Endothelial cell of umbilical vein (primary cell): ENCODE measurements at places on chromosomes 4 and X. TPM values are rescaled to one million over a fixed set of nuclear protein-coding genes. Genes with fewer than 3 reads are reported as not detected.

- DNase-seq = no peak
These were observed 100.6 kb downstream of the GC start for GRCh38 chr4:71683309-71683708.

DNA sequence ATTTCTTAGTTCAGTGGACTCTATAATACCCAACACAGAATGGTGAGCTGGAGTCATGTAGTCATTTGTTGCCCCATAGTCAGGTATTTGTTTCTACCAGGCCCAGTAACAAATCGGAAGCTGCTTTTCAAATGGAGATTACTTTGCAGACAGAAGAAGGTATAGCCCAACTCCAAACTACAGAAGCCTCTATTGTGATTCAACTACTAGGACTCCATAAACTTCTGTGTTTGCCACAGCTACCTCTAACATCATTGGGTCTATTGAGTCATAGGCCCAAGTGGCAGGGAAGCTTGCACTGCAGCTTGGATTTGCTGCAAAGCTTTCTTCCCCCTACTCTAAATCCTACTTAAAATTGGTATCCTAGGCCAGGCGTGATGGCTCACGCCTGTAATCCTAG is 148.8 kb upstream of the STK26 start:
- no peak for DNase-seq

DNA sequence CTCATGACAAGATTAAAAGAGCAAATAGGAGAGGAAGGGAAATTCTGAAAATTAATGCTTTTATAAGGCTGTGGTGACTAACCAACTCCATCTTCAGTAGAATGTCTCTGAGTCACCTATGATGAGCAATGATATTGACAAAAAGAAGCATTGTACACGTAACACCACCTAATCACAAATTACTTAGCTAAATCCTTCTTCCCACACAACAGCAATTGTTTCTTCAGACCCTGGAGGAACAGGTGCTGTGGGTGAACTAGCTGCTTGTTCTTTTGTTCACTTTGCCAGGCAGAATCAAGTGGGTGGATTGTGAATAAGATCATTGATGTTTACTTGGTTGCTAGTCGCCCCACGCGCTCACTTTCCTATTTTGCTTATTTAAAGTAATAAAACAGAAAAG is 315.5 kb downstream of the CAMK2D start:
- DNase-seq = peak; percentile 77

PPBP gene
- polyA plus RNA-seq = not detected in 2 replicates

ZCCHC12 gene
- 0.10 and 0.21 TPM in 2 replicates for polyA plus RNA-seq
